ENCODE measurements at places on chromosomes 2 and 18.

DNA sequence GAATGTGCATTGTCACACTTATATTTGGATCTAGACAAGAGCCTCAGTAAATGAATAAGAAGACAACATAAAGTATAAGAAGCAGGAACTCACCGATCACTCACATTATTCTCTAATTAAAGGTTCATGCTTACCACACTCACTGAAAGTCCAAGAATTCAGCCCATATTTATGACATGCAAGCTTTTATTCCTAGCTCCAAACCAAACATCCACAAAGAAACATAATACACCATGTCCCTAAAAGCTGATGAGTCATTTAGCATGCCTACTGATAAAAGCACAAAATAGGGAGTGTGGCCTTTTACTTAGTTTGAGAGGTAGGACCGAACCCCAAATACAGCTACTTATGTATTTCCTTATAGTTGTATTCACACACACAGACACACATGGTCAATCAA is 1094.6 kb upstream of the CDH2 start:
- DNase-seq: no peak

DNA sequence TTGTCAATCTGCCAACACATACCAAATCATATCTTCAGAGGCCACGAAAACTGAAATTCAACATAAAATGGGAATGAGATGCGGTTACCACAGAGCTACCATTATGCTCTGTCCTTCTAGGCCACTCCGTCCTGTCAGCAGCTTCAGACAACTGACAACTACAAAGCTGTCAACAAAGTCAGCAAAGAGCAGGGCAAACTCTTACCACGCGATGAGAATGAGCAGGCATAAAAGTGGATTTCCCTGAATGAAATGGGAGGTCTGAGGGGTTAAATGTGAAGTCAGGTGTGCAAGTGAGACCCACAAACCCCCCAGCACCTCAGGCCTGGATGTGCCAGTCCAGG is 130.1 kb downstream of the LNPK start:
- no peak for DNase-seq

GRCh38 chr2:67965246-67965645 is 97.6 kb downstream of the C1D start:
- DNase-seq: no peak

DNA sequence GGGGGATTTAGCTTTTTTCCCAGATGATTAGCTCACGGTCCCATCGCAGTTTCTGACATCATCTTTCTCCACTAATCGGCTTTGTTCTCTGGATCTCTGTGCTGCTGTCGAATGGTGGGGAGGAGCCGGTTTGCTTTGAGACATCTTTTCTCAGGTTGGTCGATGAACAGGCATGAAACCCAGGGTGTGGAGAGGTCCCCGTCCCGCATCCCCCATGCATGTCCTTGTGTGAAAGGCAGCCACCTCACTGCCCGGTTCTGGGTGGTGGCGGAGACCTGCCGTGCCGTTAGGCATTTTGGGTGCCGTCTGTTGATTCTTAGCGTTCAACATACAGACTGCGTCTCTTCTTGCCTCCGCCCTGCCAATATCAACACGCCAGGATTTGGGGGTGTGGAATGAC is 57.8 kb downstream of the CTDP1 start:
- no peak for DNase-seq

All from neural crest cell (in vitro differentiated cells).